Lower leg skin (tissue), 4 donors: ENCODE measurements at places on chromosomes 16 and 17. TPM values are rescaled to one million over a fixed set of nuclear protein-coding genes. Genes with fewer than 3 reads are reported as not detected.

Gene SOST
- total RNA-seq = not detected

Gene TMEM88
- 0.91 TPM for total RNA-seq

Gene TNP2
- total RNA-seq = not detected

Gene KRT12
- total RNA-seq = not detected

Gene ASIC2
- total RNA-seq = not detected

Gene SNRNP25
- 10.7 TPM for total RNA-seq

Gene SPATA32
- not detected for total RNA-seq

Gene KAT2A
- total RNA-seq = 37.1 TPM

Gene ACSM5
- total RNA-seq = 5.5 TPM

Gene SHISA9
- 0.30 TPM for total RNA-seq

Gene PPP1R27
- not detected for total RNA-seq

Gene MRPL38
- 36.5 TPM for total RNA-seq

Gene COPRS
- total RNA-seq = 51.4 TPM

Gene SNN
- 15.4 TPM for total RNA-seq

Gene IRX3
- total RNA-seq = 144 TPM

Gene PIPOX
- 1.4 TPM for total RNA-seq

Gene EMC8
- 20.4 TPM for total RNA-seq

Gene DBNDD1
- 7.5 TPM for total RNA-seq

Gene KRT33B
- total RNA-seq = not detected

Gene ADAD2
- total RNA-seq = 1.2 TPM

Gene MARVELD3
- total RNA-seq = 10.0 TPM

Gene CAPNS2
- total RNA-seq = 161 TPM

Gene KCNH4
- not detected for total RNA-seq

Gene WSCD1
- total RNA-seq = 2.7 TPM

Gene KRTAP2-3
- total RNA-seq = not detected

Gene REXO5
- 2.8 TPM for total RNA-seq

Gene SLC6A2
- total RNA-seq = 26.1 TPM

Gene FBXL16
- 18.3 TPM for total RNA-seq

Gene CNTNAP1
- 0.49 TPM for total RNA-seq

Gene FAM83G
- total RNA-seq = 298 TPM

Gene CD300A
- total RNA-seq = 13.0 TPM

Gene GRIN2C
- total RNA-seq = 0.49 TPM

Gene DLX4
- 2.4 TPM for total RNA-seq

Gene KRTAP4-4
- 102 TPM for total RNA-seq

Gene ACSM2A
- not detected for total RNA-seq

Gene SPG7
- total RNA-seq = 93.8 TPM

Gene OR2C1
- total RNA-seq = not detected

Gene SPHK1
- 16.3 TPM for total RNA-seq

Gene ZNF286A
- total RNA-seq = 6.0 TPM

Gene NLRC3
- 0.74 TPM for total RNA-seq

Gene ICAM2
- total RNA-seq = 26.8 TPM

Gene BICDL2
- total RNA-seq = 87.2 TPM

Gene SLC16A6
- 2.7 TPM for total RNA-seq

Gene SEPTIN1
- not detected for total RNA-seq

Gene PIK3R5
- 10.7 TPM for total RNA-seq

Gene SPNS2
- total RNA-seq = 87.0 TPM

Gene SOX8
- total RNA-seq = 14.9 TPM

Gene CNTNAP4
- not detected for total RNA-seq

Gene CTRL
- 1.7 TPM for total RNA-seq

Gene UBE2G1
- 83.1 TPM for total RNA-seq

Gene OTOP3
- 0.64 TPM for total RNA-seq

Gene SULT1A2
- not detected for total RNA-seq

Gene ZP2
- total RNA-seq = 0.32 TPM

Gene EMP2
- total RNA-seq = 77.2 TPM

Gene USH1G
- total RNA-seq = 1.6 TPM
